ENCODE measurements at places on chromosomes 7 and 10. TPM values are rescaled to one million over a fixed set of nuclear protein-coding genes. Genes with fewer than 3 reads are reported as not detected.

The ARHGAP22 gene
- total RNA-seq = 11.2 TPM

The COBL gene
- total RNA-seq = 36.5 TPM

The GPR15LG gene
- not detected for total RNA-seq

The NME8 gene
- 0.22 TPM for total RNA-seq

- no peak for DNase-seq
- H3K4me3 ChIP-seq = no peak overlapping the region
- H3K4me1 ChIP-seq = no peaks in the 10 kb centered on the region
- H3K27me3 ChIP-seq = no peaks in the 10 kb centered on the region
- no peaks in the 10 kb centered on the region for H3K36me3 ChIP-seq
These were observed 56.3 kb downstream of the CCDC186 start for GRCh38 chr10:114117728-114118127.

DNA sequence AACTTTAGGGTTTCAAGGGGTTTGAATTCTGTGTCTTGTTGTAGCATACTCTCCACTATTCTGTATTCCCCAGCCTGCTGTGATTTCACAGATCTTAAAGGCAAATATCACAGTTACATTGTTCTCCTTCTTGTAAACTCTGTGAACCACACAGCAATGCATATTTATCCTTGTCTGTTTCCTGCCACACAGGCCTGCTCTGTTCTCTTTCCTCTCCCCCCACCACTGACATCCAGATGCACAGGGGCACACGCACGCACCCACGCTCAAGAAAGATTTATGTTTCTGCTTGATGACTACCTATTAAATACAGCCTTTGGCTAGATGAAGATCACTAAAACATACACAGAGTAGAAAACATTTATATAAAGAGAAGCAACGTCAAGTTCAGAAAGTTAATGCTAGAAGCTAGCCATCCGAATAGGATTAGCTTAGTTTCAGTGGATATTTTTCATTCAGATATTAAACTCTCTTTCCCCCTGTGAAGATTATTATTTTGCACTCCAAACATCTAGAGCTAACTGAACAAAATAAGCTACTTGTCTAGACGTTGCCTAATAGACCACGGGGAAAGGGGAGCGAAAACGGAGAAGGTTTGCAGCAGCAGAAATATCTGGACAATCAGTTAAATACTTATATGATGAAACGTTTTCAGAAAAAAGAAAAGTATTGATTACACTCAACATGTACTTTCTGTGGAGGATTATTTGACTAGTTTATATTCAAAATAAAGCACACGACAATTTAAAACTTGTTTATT, 193.1 kb upstream of the SEMA3C start:
- no peaks in the 10 kb centered on the region for H3K27me3 ChIP-seq
- no peak overlapping the region for H3K4me3 ChIP-seq
- H3K27ac ChIP-seq = no peak overlapping the region
